ENCODE measurements at places on chromosomes 7 and 10. TPM values are rescaled to one million over a fixed set of nuclear protein-coding genes. Genes with fewer than 3 reads are reported as not detected.

DNA sequence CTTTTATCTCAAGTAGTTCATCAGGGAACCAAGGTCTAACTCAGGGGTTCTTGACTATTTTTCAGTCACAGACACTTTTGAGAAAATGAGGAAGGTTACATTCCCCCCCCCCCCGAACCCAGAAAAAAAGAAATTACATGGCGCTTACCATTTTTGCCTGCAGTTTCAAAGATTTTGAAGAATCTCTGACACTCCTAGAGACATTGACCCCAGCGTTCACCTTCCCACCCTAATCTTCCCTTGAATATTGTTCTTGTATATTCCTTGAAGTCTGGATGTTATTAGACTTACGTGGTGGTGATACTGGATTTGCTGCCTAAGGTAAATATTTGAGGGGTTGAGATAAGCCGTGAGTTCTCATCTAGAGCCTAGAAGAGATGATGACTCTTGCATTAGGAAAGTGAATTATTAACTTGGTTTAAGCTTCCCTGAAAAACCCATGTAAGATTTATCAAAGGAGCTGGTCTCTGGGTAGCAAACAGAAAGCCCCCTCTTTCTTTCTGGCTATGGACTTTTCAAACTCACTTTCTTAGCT lies 245.7 kb upstream of the FOXK1 start:
- DNase-seq = no peak

The PRSS37 gene
- not detected for total RNA-seq

- no peak for DNase-seq
Observed at GRCh38 chr10:75937823-75938222, 506.4 kb downstream of the LRMDA start.

The ZNF804B gene
- not detected for total RNA-seq

DNA sequence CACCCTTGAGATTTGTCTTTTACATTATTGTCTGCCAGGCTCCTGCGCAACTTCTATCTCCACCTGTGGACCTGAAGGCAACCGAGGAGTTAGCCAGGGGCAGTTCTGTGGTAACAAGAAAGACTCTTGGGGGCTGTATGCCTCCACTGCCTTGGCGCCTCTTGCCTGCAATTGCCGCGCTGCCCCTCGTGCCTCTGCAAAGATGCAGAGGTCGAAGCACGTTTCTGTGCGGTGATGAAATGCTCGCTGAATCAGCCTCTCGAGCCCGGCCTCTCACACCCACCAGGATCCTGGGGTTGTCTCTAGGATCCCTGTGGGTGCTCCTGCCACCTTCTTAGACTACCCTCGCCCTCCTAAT lies 486 bp upstream of the LHFPL3 start:
- DNase-seq = no peak

GRCh38 chr7:132430861-132431822 lies 145.1 kb downstream of the PLXNA4 start:
- peak; percentile 92 for DNase-seq

The BEND7 gene
- total RNA-seq = 10.6 TPM

DNA sequence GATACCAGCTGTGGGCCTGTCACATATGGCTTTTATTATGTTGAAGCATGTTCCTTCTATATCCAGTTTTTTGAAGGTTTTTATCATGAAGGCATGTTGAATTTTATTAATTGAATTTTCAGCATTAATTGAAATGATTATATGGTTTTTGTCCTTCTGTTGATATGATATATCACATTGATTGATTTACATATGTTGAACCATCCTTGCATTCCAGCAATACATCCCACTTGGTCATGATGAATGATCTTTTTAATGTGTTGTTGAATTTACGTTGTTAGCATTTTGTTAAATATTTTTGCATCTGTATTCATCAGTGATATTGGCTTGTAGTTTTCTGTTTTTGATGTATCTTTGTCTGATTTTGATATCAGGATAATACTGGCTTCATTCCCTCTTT lies 21.2 kb downstream of the PRSS37 start:
- DNase-seq = no peak

The CCT6A gene
- total RNA-seq = 168 TPM

The GRB10 gene
- total RNA-seq = 64.1 TPM

DNA sequence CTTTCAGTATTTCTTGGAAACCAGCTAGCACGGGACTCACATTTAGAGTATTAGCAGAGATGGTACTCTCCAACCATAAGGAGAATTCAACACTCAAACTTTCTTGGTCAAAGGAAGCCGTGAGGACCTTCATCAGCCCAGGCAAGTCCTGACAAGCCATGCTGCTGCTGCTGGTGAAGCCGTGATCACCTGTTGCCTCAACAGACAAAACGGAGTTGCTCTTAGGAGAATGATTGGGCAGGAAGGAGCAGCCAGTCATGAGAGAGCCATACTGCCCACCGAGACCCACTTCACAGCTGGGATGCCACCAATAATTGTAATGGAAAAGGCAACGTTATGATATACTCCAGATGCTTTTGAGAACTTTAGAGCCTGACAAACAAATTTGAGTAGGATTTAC lies 60.8 kb upstream of the PLPP4 start:
- no peak for DNase-seq

The NT5C3A gene
- 19.3 TPM for total RNA-seq

- no peak for DNase-seq
Observed at GRCh38 chr10:31098046-31098445, 66.4 kb upstream of the ZNF438 start.

DNA sequence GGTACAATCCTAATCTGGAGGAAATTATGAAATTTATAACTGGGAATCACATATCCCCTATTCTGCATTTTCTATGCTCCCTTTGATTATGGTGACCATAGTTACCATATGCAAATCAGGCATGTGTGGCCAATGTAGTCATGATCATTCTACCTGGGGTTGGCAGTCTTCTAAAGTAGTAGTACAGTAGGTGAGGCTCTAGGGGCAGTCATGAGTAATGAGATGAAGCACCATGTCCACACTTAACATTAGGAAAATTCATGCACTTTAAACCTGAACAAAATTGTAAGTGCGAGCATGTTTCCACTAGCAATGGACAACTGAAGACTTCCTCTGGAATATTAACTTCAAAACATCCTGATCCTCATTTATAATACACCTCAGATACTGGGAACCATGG lies 545.9 kb downstream of the SUGCT start:
- no peak for DNase-seq

The JCAD gene
- 27.1 TPM for total RNA-seq

GRCh38 chr10:1468811-1469210 lies 268.5 kb downstream of the ADARB2 start:
- no peak for DNase-seq

The DOCK4 gene
- total RNA-seq = 30.3 TPM

GRCh38 chr7:11343818-11344413 lies 370.2 kb downstream of the PHF14 start:
- DNase-seq = peak; percentile 30

GRCh38 chr7:122448893-122449589 lies 144.5 kb upstream of the FEZF1 start:
- DNase-seq = no peak

DNA sequence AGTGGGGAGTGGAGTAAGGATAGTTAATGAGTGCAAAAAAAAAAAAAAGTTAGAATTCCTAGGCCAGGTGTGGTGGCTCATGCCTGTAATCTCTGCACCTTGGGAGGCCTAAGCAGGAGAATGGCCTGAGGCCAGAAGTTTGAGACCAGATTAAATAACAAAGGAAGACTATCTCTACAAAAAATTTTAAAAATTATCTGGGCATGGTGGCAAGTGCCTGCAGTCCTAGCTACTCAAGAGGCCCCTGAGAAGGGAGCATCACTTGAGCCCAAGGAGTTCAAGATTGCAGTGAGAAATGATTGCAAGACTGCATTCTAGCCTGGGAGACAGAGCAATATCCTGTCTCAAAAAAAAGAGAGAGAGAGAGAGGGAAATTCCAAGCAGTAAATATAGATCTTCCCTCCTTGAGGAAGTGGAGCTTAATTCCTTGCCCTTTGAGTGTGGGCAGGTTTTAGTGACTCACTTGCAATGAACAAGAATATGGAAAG lies 19.5 kb upstream of the CSTF2T start:
- peak; percentile 25 for DNase-seq

GRCh38 chr10:86868353-86868752 lies 89.1 kb downstream of the MMRN2 start:
- peak; percentile 17 for DNase-seq

DNA sequence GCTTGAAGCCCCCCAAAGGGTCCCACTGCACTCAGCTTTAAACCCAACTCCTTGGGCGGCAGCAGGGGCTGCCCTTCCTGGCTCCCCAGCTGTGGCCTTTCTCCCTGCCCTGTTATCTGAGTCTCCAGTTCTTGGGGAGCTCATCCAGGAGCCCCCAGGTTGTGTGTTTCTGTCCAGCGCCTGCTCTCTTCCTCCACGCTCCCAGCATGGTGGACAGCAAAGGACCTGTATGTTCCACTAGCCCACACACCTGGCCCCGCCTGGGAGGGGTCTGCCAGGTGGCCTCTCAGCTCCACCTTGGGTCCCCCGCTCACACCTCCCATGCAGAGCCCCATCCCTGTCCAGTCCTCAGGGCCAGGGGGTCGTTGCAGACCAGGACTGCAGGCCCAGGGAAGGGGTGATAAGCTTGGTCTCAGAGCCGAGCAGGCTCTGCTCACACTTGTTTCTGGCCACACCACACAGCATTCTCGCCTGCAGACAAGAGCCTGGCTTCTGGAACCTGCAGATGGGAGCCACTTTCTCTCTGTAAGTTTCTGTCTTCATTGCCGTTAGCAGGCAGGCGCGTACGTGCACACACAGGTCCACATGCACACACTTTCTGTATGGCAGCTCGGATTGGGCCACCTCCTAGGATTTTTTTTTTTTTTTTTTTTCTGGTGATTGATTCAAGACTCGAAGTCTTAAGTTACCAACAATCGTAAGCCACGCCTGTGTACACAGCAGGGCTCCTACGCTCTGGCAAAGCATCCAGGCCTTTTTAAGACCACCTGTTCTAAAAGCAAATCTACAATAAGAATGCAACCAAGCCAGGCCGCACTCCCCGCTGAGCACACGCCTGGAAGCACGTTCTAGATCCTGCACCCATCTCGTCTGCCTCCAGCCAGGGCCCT lies 104.6 kb downstream of the CYTH3 start:
- no peak for DNase-seq

DNA sequence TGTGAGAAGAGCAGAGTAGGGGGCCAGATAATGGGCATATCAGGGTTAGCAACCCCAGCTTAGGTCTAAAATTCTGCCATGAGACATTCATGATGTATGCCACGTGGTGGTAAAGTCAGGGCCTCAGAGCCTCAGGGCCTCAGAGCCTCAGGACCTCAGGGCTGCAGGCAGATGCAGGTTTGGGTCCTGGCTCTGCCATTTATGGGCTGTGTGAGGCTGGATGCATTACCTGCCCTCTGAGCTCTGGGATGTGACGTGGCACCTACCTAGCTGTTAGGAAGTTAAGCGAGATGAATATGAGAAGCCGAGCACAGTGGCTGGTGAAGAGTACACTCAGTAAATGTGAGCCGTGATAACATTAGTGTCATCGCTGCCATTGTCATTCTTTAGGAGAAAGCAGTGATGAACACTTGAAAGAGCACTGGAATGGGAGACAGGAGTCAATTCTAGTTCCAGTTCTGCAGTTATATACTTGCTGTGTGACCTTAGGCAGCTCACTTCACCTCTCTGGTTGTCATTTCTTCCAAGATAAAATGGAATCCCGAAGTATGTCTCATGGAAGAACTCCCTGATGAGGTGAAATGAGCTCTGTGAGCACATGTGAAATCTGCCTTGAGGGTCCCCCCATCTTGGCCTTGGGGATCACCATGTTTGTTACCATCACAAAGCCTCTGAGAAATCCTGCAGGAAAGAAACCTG lies 127.2 kb downstream of the SH3PXD2A start:
- DNase-seq = no peak

- no peak for DNase-seq
Observed at GRCh38 chr10:130022086-130022485, 58.0 kb upstream of the EBF3 start.
